ENCODE measurements at places on chromosomes 11 and 22. TPM values are rescaled to one million over a fixed set of nuclear protein-coding genes. Genes with fewer than 3 reads are reported as not detected.

DNA sequence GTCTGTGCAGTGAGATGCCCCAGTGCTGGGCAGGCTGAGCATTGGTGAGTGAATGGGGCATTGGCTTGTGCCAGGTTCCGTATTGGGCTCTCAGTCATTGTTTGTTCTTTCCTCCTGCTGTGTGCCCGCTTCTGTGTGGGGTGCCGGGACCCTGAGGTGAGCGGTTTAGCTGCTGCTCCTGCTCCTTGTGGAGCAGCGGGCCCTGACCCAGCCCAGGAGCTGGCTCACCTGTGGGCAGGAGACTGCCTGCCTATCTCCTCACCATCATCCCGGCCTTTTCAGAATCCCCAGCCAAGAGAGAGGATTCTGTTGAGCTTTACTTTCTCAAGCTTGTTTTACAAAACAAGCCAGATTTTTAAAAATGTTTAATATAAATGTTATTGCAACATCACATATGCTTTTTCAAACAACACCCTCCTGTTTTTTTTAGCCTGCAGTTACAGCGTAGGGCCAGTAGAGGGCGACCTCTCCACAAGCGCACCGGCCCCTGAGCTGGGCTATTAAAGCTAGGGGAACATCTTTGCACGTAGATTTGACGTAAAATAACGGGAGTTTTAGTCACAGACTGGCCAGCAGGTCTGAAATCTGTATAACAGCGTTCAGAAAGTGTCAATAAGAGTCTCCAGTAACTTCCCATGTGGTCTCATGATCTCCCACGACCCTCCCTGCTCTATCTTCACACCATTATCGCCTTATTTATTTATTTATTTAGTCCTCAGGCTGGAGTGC, 25.1 kb upstream of the RELT start:
- no peak for DNase-seq

DNA sequence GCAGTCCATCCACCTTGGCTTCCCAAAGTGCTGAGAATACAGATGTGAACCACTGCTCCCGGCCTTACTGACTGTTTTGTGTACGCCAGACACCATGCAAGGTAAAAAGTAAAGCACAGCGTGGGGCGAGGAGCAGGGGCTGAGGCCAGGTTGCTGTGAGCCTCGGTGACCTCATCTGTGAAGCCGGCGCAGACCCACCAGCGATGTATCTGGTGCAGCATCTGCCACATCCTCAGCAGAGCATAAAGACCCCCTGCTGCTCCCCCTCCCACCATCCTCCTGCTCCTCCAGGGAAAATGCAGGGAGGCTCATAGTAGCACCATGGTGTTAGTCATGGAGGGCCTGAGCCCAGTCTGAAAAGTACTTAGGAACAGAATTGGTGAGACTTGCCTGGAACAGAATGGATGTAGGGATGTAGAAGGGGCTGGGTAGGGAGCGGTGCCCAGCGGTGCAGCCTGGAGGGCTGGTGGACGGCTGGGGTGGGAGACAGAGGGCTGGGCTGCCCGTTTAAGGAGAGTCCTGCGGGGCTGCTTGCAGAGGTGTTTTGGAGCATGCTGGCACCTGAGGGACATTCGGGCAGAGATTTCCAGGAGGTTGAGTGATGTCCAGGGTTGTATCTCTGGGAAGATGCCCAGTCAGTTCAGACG, 462.4 kb downstream of the BRD1 start:
- DNase-seq: no peak

GRCh38 chr11:64887757-64888405, 9.5 kb upstream of the EHD1 start:
- DNase-seq: peak; percentile 90

- peak; percentile 74 for DNase-seq
Measured at GRCh38 chr11:3123761-3124733, 41.1 kb downstream of the OSBPL5 start.

- DNase-seq: no peak
Measured at GRCh38 chr11:104823657-104824056, 74.6 kb downstream of the CASP12 start.

GRCh38 chr11:101996111-101996510, 51.1 kb upstream of the CFAP300 start:
- DNase-seq: no peak

GRCh38 chr22:21904250-21904789, 36.9 kb upstream of the MAPK1 start:
- DNase-seq: no peak

GRCh38 chr11:134499990-134500389, 87.9 kb upstream of the B3GAT1 start:
- no peak for DNase-seq

GRCh38 chr11:83073258-83073657, 1.6 kb upstream of the RAB30 start:
- no peak for DNase-seq

DNA sequence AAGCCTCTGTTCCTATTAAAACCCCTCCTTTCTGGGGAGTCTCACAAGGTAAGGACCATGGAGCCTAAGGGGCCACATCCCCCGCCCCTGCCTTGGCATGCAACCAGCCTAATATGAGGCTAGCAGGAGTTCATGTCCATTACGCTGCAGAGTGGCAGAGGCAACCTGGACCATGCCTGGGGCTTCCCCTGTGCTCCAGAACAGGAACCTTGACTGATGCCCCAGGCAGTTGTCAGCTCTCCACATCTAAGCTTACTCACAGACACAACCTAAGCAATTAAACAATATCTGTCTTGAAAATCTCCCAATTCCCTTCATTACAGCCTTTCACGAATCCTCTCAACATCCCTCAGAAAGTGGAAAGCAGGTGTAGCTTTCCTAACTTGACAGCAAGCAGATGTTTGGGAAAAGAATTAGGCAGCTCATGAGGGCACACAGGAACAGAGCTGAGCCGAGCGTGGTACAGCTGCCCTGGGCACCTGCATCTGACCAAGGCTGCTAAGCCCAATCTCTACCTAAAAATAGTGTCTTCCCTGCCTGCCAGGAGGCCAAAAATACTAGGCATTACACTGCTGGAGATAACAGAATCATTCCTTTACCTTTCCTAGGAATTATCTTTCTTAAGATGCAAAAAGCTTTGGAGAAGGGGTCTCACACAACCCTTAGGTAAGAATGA, 20.8 kb downstream of the C11orf71 start:
- DNase-seq: no peak

- DNase-seq: peak; percentile 19
Measured at GRCh38 chr22:46366801-46367706, 31.5 kb downstream of the TRMU start.

GRCh38 chr22:50297510-50298265, 9.8 kb downstream of the PLXNB2 start:
- no peak for DNase-seq

DNA sequence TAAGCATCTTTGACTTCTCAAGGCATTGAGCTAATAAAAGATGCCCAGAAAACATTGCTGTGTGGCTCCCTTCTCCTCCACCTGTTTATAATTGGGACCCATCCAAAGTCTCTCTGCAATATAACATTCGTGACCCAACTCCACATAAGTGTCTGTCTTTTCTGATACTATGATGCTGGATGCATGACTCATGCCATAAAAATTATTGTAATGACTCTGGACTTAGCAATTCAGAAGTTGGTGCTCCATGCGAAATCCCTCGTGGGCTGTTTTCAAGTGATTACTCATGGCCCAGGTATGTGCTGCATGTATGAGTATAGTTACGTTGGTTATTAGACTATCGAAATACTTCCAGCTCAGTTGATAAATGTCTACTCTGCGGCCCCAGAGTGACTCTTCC, 11.7 kb downstream of the FJX1 start:
- DNase-seq: no peak

GRCh38 chr11:295351-296170, 3.8 kb downstream of the IFITM5 start:
- DNase-seq: peak; percentile 8

GRCh38 chr11:31005202-31005601, 364.3 kb downstream of the DCDC1 start:
- no peak for DNase-seq

GRCh38 chr11:85628771-85629341, 463 bp downstream of the TMEM126B start:
- DNase-seq: no peak

DNA sequence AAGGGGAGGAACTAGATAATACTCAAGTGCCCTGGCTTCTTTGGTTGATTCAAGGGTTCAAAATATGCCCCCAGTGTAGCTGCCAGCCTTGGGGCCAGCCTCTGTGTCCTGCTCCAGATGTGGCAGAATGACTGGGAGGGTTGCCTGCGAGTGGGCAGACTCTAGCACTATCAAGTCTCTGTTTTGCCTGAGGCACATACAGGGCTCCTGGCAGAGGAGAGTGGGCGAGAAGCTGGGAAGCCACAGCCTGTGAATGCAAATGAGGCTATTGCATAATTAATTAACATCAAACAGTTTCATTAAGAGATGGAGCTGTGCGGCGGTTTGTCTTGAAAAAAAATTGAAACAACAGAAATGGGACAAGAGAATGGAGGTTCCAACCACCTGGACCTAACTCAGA, 50.8 kb downstream of the BUD13 start:
- no peak for DNase-seq

DNA sequence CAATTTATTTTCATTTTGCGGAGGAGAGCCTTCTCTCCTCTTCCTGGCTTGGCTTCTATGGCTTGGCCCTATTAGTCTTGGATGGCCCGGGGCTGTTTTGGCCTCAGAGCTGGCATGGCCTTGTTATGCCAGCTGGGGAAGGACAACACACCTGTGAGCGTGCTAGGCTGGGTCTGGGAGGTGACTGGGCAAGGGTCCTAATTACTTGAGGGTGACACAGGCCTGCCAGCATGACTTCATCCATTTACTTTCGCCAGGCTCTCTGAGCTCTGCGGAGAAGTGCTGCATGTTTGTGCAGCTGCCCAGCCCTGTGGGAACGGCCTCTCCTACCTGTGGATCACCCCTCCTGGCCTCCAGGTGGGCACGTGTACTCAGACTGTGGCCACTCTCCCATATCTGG, 153.6 kb downstream of the SNX19 start:
- no peak for DNase-seq

- no peak for DNase-seq
Measured at GRCh38 chr11:7428196-7428595, 57.1 kb upstream of the OLFML1 start.

DNA sequence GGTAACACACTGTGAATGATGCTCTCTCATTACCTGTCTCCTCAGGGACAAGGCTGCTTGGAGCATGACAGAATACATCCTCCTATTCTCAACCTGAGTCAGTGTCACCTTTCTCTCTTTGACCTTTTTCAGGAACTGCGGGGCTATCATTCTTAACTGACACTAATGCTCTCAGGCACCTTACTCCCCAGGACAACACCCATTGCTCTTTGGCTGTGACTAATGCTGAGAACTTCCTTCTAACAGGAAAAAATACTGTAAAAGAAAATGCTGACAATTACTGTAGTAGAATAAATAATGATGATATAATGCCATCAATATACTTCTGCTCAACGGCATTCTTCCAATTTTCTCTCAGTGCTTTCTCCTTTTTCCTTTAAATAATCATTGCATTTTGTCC, 2082.7 kb upstream of the RAG2 start:
- DNase-seq: no peak

BSX gene
- total RNA-seq: not detected

KCNA4 gene
- 12.8 TPM for total RNA-seq

MS4A4E gene
- total RNA-seq: 1.7 TPM

OR2AT4 gene
- not detected for total RNA-seq

PATE3 gene
- total RNA-seq: not detected

PDE3B gene
- total RNA-seq: 5.5 TPM

CHADL gene
- 33.2 TPM for total RNA-seq

TNNT3 gene
- 48.0 TPM for total RNA-seq

ART1 gene
- total RNA-seq: 1.2 TPM

PPFIBP2 gene
- 24.4 TPM for total RNA-seq

PNPLA5 gene
- total RNA-seq: not detected

RFPL2 gene
- total RNA-seq: not detected

HPX gene
- total RNA-seq: not detected

VSIG10L2 gene
- not detected for total RNA-seq

EI24 gene
- 48.9 TPM for total RNA-seq

Measured in heart right ventricle (tissue), 16 donors.